ENCODE measurements at places on chromosomes 3 and 15. TPM values are rescaled to one million over a fixed set of nuclear protein-coding genes. Genes with fewer than 3 reads are reported as not detected.

DZIP3 gene
- 1.7 TPM for polyA plus RNA-seq

SPSB4 gene
- 0.05 TPM for polyA plus RNA-seq

DNA sequence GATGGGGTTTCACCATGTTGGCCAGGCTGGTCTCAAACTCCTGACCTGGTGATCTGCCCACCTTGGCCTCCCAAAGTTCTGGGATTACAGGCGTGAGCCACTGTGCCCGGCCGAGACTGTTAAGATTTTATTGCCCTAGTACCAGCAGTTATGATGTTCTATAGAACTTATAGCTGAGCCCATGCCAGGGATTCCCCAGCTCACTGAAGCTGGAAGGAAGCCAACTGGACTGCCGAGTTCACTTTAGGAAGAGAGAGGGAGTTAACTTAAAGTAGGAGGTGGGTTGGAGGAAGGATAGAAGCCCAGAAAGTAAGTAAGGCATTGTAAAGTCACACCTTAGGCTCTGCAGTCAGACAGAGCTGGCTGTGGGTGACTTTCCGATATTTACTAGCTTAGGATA is 101.1 kb upstream of the BOC start:
- DNase-seq, result no peak
- H3K4me1 ChIP-seq, result no peaks in the 10 kb centered on the region
- H3K4me3 ChIP-seq, result no peak overlapping the region
- H3K27me3 ChIP-seq, result no peaks in the 10 kb centered on the region
- no peak overlapping the region for H3K27ac ChIP-seq
- H3K36me3 ChIP-seq, result no peaks in the 10 kb centered on the region

TRIM71 gene
- 0.05 TPM for polyA plus RNA-seq

- no peaks in the 10 kb centered on the region for H3K27me3 ChIP-seq
- H3K4me1 ChIP-seq, result peaks cover 33% of the 10 kb centered on the region
- no peak overlapping the region for H3K4me3 ChIP-seq
- no peak overlapping the region for H3K27ac ChIP-seq
- no peak for DNase-seq
Measured at GRCh38 chr15:41943543-41944312, 28.6 kb downstream of the EHD4 start.

GRCh38 chr3:53694046-53694445 is 152.2 kb downstream of the CHDH start:
- DNase-seq, result no peak
- H3K27ac ChIP-seq, result no peak overlapping the region
- no peaks in the 10 kb centered on the region for H3K36me3 ChIP-seq
- H3K4me3 ChIP-seq, result no peak overlapping the region
- H3K4me1 ChIP-seq, result no peaks in the 10 kb centered on the region

GRCh38 chr3:114310695-114311094 is 16.9 kb downstream of the TIGIT start:
- no peaks in the 10 kb centered on the region for H3K4me1 ChIP-seq
- H3K4me3 ChIP-seq, result no peak overlapping the region
- no peak for DNase-seq
- no peak overlapping the region for H3K27ac ChIP-seq
- H3K27me3 ChIP-seq, result no peaks in the 10 kb centered on the region

GRCh38 chr15:88749699-88750098 is 53.5 kb upstream of the ACAN start:
- H3K27ac ChIP-seq, result no peak overlapping the region
- H3K4me1 ChIP-seq, result no peaks in the 10 kb centered on the region

DNA sequence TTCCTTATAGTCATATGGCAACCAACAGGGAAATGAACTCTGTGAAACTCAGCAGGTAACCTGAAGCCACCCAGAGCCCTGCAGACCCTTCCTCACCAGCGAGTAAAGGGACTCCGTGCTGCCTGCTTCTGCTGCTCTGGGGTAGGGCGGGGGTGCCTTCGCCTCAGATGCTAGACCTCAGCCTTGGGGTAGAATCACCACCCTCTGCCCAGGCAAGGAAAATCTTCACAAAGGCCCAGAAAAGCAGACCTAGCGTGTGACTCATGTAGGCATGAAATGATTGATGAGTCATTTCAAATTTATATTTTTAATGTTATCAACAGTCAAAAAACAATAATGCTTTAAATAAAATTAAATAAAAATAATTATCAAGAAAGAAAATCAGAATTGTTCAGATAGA is 6.6 kb downstream of the STIMATE start:
- DNase-seq, result no peak
- H3K27me3 ChIP-seq, result no peaks in the 10 kb centered on the region
- H3K4me1 ChIP-seq, result peaks cover 61% of the 10 kb centered on the region
- no peak overlapping the region for H3K4me3 ChIP-seq

GRCh38 chr15:87962428-87962827 is 294.1 kb downstream of the NTRK3 start:
- H3K27ac ChIP-seq, result no peak overlapping the region
- H3K4me1 ChIP-seq, result no peaks in the 10 kb centered on the region
- H3K4me3 ChIP-seq, result no peak overlapping the region
- H3K27me3 ChIP-seq, result no peaks in the 10 kb centered on the region
- H3K36me3 ChIP-seq, result no peaks in the 10 kb centered on the region
- no peak for DNase-seq

CACNA2D2 gene
- 1.9 TPM for polyA plus RNA-seq

WDR76 gene
- 3.6 TPM for polyA plus RNA-seq

- peaks cover 29% of the 10 kb centered on the region for H3K4me1 ChIP-seq
- no peak overlapping the region for H3K27ac ChIP-seq
- DNase-seq, result no peak
Measured at GRCh38 chr3:171056528-171056927, 30.0 kb upstream of the SLC2A2 start.

GRCh38 chr3:47009225-47010110 is 30.0 kb downstream of the NBEAL2 start:
- peak overlapping the region; percentile 78 for H3K27ac ChIP-seq
- peak; percentile 98 for DNase-seq

- peaks cover 8% of the 10 kb centered on the region for H3K36me3 ChIP-seq
- no peaks in the 10 kb centered on the region for H3K4me1 ChIP-seq
- peak; percentile 71 for DNase-seq
- no peaks in the 10 kb centered on the region for H3K27me3 ChIP-seq
Measured at GRCh38 chr3:139491027-139491700, 14.8 kb upstream of the RBP2 start.

DNA sequence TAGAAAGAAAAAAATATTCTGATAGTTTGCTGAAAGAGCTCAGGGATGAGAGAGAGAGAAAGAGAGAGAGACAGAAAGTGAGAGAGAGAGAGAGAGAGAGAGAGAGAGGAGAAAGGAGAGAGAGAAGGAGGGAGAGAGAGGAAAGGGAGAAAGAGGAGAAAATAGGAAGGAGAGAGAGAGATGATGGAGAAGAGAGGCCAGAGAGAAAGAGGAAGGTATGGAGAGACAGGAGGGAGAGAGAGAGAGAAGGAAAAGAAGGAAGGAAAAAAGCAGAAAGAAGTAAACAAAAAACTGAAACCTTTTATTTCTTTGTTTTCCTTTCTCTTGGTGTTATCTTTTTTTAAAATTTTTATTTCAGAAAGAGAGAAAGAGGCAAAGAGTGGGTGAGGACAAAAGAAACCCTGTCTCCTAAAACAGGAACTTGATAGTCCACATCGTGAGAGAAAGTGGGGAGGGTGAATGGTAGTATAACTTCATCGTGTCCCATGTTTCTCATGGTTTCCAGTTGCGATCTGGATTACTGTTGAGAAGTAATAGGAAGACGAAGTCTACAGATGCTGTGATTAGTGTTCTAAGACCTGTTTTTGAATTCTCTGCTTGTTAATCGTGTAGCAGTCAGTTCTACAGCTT is 279.7 kb downstream of the LPP start:
- H3K27ac ChIP-seq, result peak overlapping the region; percentile 76
- H3K36me3 ChIP-seq, result peaks cover 4% of the 10 kb centered on the region
- H3K4me3 ChIP-seq, result no peak overlapping the region
- peaks cover 78% of the 10 kb centered on the region for H3K4me1 ChIP-seq
- no peaks in the 10 kb centered on the region for H3K27me3 ChIP-seq

CLDN11 gene
- 1.3 TPM for polyA plus RNA-seq

DNA sequence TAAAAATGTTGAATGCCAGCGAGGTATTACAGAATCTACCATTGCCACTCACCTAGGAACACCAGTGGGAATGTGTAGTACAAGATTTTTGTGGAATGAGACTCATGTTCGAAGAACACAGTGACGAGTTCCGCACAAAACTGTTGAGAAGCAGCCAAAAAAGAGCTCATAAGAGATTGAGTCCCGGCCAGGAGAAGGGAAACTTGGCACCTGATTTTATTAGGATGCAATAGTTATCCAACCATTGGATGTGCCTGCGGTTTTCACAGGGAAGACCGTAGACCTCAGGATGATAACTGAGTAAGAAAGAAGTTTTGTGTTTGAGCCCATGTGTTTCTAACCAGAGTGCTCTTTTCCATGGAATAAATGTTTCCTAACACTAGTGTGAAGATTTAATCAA is 88.9 kb downstream of the PTPRG start:
- H3K27me3 ChIP-seq, result no peaks in the 10 kb centered on the region
- no peak overlapping the region for H3K4me3 ChIP-seq
- H3K4me1 ChIP-seq, result peaks cover 31% of the 10 kb centered on the region

- H3K4me1 ChIP-seq, result peaks cover 20% of the 10 kb centered on the region
- no peaks in the 10 kb centered on the region for H3K36me3 ChIP-seq
- H3K4me3 ChIP-seq, result no peak overlapping the region
- no peaks in the 10 kb centered on the region for H3K27me3 ChIP-seq
- DNase-seq, result no peak
Measured at GRCh38 chr3:58578873-58579272, 1.7 kb upstream of the FAM107A start.

TPRG1 gene
- 20.9 TPM for polyA plus RNA-seq

GRCh38 chr15:63880744-63881143 is 47.0 kb upstream of the HERC1 start:
- H3K36me3 ChIP-seq, result no peaks in the 10 kb centered on the region
- no peak for DNase-seq
- H3K4me1 ChIP-seq, result peaks cover 9% of the 10 kb centered on the region
- H3K27ac ChIP-seq, result no peak overlapping the region
- H3K4me3 ChIP-seq, result no peak overlapping the region

GRCh38 chr15:35168464-35168863 is 83.4 kb upstream of the NANOGP8 start:
- no peak overlapping the region for H3K4me3 ChIP-seq
- H3K27ac ChIP-seq, result no peak overlapping the region
- H3K27me3 ChIP-seq, result no peaks in the 10 kb centered on the region
- no peaks in the 10 kb centered on the region for H3K4me1 ChIP-seq

DNA sequence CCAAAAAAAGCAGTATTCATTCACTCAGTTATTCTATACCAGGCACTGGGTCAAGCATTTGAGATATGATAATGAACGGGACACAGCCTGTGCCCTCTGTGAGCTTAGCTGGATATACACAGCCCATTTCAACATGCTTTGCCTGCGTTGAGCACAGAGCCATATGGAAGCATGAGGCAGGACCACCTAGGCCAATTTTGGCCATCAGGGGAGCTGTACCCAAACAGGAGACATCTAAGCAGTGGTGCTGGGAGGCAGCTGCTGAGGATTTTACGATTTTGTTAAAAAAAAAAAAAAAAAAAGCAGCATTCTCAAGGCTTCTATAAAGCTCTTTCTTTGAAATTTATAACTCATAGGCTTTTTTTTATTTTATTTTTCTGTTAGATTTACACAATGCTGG is 87.2 kb upstream of the SLC2A2 start:
- H3K4me3 ChIP-seq, result no peak overlapping the region
- no peaks in the 10 kb centered on the region for H3K27me3 ChIP-seq
- no peak overlapping the region for H3K27ac ChIP-seq
- peaks cover 13% of the 10 kb centered on the region for H3K36me3 ChIP-seq
- no peaks in the 10 kb centered on the region for H3K4me1 ChIP-seq
- DNase-seq, result no peak

CLSTN2 gene
- 0.10 TPM for polyA plus RNA-seq

TMEM212 gene
- polyA plus RNA-seq, result not detected

GRCh38 chr15:20671675-20672074 is 130.1 kb upstream of the GOLGA6L6 start:
- no peak for DNase-seq
- H3K4me1 ChIP-seq, result no peaks in the 10 kb centered on the region
- H3K4me3 ChIP-seq, result no peak overlapping the region
- H3K36me3 ChIP-seq, result no peaks in the 10 kb centered on the region
- no peak overlapping the region for H3K27ac ChIP-seq
- no peaks in the 10 kb centered on the region for H3K27me3 ChIP-seq
